ENCODE measurements at places on chromosomes 2 and 18. TPM values are rescaled to one million over a fixed set of nuclear protein-coding genes. Genes with fewer than 3 reads are reported as not detected.

DNA sequence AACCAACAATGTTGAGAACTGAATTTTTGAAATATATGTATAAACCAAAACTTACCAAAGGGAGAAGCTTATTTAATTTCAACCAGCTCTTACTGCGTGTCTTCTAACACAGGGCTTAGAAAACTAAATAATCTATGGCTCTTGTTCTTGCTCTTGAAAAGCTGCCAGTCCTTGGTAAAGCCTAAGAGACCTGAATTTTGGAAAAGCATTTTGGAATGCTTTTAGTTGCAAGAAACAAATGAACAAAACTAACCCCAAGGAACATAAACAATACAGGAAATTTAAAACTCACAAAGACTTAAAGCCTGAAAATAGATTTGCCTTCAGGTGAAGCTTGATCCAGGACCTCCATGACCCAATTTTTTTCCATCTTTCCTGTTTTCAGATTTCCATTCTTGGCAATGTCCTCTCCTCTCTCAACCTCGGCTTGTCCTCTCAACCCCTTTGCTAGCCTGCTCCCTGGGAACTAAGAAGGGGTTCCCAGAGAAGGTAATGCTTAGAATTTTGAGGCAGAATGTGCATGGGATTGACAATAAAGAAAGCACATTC, 169.8 kb upstream of the NCK2 start:
- no peak for DNase-seq

DNA sequence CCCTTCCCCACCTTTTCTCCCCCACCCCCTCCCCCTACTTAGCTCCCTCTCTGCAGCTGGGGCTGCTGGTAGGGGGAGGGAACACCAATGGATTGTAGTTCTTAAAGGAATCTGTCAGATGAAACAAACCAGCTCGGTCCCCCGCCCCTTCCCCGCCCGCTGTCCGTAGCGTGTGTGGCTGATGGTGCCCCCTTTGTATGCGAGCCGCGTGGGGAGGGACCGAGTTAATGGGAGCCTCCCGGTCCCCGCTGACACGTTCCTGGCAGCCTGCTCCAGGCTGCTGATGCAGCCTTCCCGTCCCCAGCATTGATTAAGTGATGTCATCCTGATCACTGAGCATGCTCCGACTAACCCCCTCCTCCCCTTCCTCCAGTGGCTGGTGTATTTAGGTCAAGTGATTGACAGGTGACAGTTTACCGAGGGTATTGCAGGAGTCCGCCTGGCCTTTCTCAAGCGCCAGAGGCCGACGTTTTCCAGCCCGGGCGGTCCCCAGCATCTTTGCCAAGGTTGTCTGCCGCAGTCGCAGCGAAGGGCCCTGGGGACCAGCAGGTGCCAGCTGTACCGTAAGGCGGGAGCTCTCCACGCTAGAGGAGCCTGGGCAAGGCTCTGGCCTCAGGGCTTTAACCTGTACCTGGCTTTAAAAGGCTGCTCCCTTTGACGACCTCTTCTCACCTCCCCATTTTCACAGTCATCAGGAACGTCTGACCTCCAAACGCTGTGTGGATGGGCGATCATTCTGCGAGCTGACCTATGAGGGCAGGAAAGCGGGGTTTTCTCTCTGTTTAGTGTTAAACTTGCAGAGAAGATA, 1.8 kb downstream of the KIF5C start:
- DNase-seq, result peak; percentile 95

GRCh38 chr2:24920809-24921441, 888 bp upstream of the ADCY3 start:
- peak; percentile 45 for DNase-seq

- no peak for DNase-seq
Observed at GRCh38 chr2:181357979-181358378, 99.2 kb upstream of the ITGA4 start.

- no peak for DNase-seq
Observed at GRCh38 chr2:208311321-208311720, 45.3 kb downstream of the PIKFYVE start.

- peak; percentile 95 for DNase-seq
Observed at GRCh38 chr2:188291617-188292347, at the start of gene GULP1. Gene GULP1, plus strand, starts transcription at chr2:188291874. Its CDS starts 185,829 bp downstream, at chr2:188477703.

DNA sequence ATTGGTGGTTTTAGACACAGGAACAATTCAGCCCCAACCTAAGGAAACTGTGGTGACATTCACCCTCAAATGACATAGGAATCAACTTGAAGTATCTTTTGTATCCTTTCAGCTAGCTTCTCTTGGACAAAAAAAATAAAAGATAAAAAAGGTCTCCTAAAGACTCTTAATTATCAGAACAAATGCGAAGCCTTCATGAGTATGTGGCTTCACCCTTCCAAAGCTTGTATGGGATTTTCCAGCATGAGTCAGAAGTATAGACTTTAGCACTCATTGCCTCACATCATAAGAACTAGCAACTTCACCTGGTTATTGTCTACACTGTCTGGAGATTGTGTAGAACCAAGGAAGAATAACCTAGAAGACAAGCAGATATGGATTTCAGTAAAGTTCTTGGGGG, 135.4 kb downstream of the LAMA3 start:
- DNase-seq, result no peak

- DNase-seq, result no peak
Observed at GRCh38 chr2:220701115-220701514, 871.0 kb downstream of the EPHA4 start.

GRCh38 chr2:16709769-16710168, 44.1 kb upstream of the CYRIA start:
- no peak for DNase-seq

- no peak for DNase-seq
Observed at GRCh38 chr2:88651646-88652045, 24.4 kb upstream of the EIF2AK3 start.

- DNase-seq, result no peak
Observed at GRCh38 chr2:208329485-208329884, 63.4 kb downstream of the PIKFYVE start.

DNA sequence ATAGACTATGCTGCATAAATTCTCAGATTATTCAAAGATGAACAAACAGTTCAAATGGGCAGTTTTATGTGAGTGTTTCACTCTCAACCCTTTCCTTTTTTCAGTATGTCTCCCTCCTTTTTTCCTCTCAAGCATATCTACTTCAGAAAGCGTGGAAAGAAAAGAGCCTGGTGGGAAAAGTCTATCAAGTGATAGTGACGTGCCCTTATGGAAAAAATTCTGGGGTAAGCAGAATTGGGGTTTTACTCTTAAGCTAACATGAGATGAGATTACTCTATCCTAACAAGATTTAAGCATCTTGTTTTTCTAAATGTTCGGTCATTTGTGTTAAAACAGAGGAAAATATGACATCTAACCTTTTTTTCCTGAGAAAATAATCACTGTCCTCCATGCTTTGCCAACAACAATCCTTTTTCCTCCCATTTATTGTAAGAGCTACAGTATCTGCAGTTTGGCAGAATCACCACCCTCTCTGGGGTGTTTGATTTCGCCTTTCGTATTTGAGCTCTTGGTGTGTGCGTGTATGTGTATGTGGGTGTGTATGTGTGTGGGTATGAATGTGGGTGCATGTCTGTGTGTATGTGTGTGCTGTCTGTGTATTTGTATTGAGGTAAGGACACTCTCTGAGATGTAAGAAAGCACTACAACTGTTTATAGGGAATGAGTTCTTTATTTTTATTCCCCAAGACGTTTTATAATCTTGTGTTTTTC, 143.9 kb upstream of the L3MBTL4 start:
- no peak for DNase-seq

- DNase-seq, result no peak
Observed at GRCh38 chr2:86675511-86676015, 44.5 kb upstream of the RMND5A start.

DNA sequence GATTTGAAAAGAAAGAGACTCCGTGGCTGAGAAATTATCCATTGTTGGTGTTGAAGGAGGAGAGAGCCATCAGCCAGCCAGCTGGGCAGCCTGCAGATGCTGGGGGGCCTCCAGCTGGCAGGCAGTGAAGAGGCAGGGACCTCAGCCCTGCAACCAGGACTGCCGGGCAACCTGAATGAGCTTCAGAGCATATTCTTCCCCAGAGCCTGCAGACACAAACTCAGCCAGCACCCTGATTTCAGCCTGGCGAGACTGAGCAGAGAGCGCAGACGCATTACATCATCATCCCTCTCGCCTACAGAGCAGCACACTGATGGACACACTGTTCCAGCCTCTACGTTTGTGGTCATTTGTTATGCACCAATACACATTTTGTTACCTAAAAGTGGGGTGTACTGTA, 150.7 kb upstream of the RAB6C start:
- DNase-seq, result peak; percentile 12

DNA sequence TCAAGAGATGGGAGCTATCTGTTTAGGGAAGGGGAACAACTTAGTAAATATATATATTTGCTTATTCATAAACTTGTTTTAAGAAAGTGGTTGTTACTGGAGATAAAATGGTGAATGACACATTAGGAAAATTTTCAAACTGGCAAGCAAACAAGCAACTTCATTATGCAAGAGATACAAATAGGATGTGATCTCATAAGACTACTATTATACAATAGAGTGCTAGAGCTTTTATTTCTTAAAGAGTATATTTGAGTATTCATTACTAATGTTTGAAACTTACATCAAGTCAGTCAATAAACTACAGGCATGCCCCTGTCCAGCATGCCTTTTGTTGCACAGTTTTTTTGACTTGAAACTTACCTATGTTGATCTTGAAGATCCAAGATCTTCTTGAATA, 355.2 kb upstream of the KCNJ3 start:
- no peak for DNase-seq

GRCh38 chr18:48757906-48758305, 192.9 kb downstream of the SMAD7 start:
- DNase-seq, result no peak

DNA sequence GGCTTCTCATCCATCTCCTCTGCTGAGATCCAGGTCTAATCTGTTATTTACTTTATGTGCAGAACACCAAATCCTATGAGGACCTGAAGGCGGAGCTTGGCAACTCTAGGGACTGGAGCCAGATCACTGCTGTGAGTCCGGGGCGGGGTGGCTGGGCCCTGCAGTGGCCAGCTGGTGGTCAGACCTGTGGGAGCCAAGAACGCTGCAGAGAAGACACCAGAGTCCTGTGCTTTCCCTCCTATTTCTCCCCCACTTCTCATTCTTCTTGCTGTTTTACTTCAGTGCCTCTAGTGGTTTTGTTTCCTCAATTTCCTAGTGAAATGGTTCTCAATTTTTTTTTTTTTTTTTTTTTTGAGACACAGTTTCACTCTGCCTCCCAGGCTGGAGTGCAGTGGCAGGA, 19.7 kb downstream of the VIL1 start:
- DNase-seq, result no peak

- DNase-seq, result no peak
Observed at GRCh38 chr2:200588076-200588678, 2.4 kb downstream of the AOX1 start.

DNA sequence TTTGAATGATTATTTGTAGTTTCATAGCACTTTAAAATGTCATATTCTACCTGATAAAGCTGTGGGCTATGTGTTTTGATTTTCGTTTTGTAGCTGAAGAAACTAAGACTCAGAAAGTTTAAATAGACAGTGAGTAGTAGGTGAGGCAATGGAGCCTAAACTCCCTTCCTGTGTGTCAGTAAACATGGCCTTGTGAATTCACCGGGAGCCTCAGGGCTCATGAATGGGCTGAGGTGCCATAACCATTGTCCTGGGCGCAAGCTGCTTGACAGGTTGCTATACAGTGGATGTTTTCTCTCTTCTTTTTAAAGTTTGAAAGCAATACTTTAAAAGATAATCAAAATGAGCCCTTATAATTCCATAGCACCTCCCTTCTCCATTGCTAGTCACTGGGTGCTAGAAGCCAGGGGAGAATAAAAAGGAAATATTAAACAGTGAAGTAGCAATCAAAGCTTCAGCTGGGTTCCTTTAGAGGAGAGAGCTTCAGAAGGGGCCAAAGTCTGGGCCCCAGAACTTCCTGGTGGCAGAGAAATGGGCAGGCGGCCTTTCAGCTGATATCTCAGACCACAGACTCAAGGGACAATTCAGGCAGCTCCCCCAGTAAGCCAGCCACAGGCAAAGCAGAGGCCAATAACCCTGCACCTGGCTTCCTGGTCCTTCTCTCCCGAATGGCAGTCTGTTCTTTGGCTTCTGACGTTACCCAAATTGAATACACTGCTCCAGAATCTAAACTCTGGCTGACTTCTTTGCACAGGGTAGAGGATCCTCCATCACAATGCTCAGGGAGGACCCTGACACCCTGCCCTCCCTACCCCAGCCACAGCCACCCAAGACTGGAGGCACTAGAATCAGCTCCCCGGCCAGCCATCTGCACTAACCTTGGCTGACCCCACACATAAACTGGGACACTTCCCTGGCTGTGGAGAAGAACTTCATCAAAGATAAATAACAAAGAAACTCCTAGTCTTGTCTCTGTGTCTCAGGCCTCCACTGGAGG, 51.8 kb upstream of the NPAS2 start:
- DNase-seq, result no peak

GRCh38 chr18:43863180-43863579, 585.9 kb upstream of the SYT4 start:
- DNase-seq, result no peak

- no peak for DNase-seq
Observed at GRCh38 chr2:18440141-18440661, 120.3 kb downstream of the RDH14 start.

DNA sequence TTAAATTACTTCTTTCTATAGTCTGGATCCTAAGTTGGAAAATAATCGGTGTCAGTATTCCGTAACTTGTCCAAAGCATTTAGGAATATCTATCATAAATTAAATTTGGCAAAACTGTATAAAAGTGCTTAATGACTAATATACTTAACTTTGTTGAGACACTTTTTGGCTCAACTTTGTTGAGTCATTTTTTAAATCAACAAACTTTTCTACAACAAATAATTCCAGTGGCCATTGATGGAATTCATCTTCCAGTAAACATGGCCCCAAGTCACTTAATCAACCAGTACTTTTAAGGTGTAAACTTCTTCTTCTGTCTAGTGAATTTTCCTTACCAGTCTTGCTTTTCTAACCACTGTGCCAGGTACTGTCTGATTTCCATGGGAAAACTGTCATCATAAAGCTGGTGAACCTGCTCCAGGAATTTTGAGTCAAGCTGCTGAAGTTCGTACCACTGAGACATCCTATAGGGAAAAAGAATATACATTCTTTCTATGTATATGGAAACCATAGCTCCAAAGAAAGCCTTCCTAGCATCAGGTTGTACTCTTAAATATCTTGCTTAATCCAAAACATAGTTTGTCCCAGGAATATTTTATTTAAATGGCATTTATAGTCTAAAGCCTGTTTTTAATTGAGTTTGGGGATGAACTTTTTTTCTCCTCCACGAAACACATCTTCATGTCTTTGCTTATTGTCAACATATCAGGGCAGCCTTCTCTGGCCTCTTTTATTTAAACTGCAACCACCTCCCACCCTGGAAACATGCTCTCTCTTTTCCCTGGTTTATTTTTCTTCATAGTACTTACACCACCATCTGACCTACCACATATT, 4.2 kb downstream of the STAT1 start:
- DNase-seq, result no peak

Gene EFEMP1
- 25.5 TPM for total RNA-seq

Gene GALNT13
- total RNA-seq, result 4.3 TPM

Gene DLX1
- total RNA-seq, result not detected

Gene SRBD1
- 37.2 TPM for total RNA-seq

Gene RAPH1
- total RNA-seq, result 11.2 TPM

Gene CYP1B1
- 0.39 TPM for total RNA-seq

Gene RNPEPL1
- 2.7 TPM for total RNA-seq

Gene RAB12
- total RNA-seq, result 41.4 TPM

Gene TMEM163
- 0.95 TPM for total RNA-seq

Gene MC4R
- total RNA-seq, result 0.15 TPM

Gene CMPK2
- total RNA-seq, result 0.31 TPM

Gene RAMP1
- total RNA-seq, result not detected

Gene IL36RN
- not detected for total RNA-seq

Gene IL1A
- total RNA-seq, result 3.2 TPM

Gene DNMT3A
- 46.5 TPM for total RNA-seq

Gene MZT2B
- total RNA-seq, result 21.4 TPM

Gene DIS3L2
- total RNA-seq, result 23.2 TPM

Gene MYL12B
- 127 TPM for total RNA-seq

All from neural progenitor cell (in vitro differentiated cells).